ENCODE measurements at places on chromosomes 4 and X.
A peak's percentile ranks its signal among the peaks of the same experiment; 100 is the strongest.

- no peak for DNase-seq
These were observed 112.7 kb downstream of the USP46 start for GRCh38 chr4:52546449-52546848.

DNA sequence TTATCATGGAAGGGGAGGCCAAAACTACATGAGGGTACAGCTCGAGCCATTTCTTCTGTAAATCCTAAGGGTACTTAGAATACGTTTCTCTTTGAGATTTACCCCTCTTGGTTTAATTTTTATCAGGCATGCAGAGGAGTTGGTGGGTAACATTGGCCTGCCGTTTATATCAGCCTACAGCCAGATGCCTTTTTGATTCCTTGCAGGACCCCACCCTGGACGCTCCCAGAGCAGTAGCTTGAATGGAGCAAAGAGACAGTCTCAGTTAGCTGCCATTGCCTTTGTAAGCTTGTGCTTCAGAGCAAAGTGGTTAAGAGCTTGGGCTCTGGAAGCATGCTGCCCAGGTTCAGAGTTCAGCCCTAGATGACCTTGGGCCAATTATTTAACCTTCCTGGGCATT is 9.0 kb downstream of the DOCK11 start:
- DNase-seq = no peak

GRCh38 chr4:4492161-4492847 is 49.5 kb downstream of the STX18 start:
- DNase-seq = peak; percentile 38

DNA sequence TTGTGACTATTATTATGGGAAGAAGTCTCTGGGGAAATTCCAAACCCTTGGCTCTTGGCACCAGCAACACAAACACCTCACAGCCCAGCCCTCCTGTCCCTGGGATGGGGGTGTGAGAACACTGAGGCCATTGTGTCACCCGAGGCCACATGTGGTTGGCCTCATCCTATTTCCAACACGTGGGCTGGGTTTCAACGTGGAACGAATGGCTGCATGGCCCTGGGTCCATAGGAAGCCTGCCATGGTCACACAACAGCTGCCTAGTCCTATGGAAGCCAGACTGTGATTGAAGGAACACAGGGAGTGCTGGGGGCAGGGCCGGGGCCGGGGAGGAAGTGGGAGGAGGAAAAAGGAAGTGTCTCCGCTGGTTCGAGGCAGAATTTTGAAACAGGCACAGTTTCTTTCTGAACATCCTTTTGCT is 10.0 kb downstream of the CLCN4 start:
- no peak for DNase-seq

- peak; percentile 22 for DNase-seq
These were observed 201.0 kb upstream of the ARSJ start for GRCh38 chr4:114180481-114180880.

DNA sequence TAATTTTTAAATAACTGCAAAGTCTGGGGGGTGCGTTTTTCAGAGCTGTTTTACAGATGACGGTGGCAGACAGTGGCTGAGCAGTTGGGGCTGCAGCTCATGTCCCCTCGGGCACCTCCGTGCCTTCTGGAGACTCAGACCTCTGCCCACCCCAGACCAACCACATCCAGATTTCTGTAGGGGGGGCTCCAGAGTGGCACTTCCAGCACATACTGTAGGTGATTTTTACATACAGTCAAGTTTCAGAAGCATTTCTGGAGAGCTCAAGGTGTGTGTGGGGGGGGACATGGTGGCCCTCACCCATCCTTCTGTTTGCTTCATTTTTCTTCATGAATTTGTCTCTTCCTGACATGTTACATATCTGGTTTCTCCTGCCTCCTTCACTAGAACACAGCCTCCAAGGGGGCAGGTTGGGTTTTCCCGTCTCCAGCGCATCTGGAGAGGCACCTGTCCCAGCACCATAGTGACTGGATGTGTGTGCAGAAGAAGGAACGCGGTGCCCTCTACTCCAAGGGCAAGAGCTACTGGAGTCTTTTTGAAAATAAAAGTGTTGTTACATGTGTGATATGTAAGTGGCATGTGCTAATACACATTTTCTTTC is 37.5 kb downstream of the TMEM271 start:
- no peak for DNase-seq

DNA sequence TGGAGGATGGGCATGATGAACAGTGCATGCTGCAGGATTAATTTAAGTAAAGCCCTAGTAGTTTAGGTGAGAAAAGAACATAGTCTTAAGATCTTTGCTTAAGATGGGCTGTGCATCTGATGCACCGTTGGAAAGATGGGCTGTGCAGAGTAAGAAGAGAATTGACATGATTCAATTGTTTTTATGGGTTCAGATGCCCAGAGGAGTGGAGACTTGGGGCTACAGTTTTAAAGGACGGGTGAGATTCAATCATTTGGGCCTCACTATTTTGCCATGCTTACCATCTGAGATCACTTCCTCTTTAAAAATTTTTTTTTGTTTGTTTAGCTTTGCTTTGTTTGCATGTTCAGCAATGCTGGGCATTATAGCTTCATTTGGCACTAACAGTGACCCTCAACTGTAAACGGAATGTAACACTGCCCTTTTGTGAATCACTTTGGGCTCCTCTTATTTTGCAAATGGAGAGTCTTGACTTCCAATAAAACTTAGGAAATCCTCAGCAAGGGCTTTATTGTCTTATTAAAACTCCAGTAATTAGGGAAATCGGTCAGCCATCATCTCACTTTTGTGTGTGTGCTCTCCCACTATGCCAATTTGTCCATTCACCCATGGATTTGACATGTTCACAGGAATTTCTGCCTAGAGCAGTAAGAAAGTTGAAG is 216.1 kb upstream of the TLL1 start:
- no peak for DNase-seq

- DNase-seq = no peak
These were observed 73.7 kb downstream of the CHST7 start for GRCh38 chrX:46647251-46647650.

- no peak for DNase-seq
These were observed 80.0 kb downstream of the SH3KBP1 start for GRCh38 chrX:19807414-19807813.

- DNase-seq = no peak
These were observed 55.5 kb downstream of the PJA1 start for GRCh38 chrX:69109706-69110105.

DNA sequence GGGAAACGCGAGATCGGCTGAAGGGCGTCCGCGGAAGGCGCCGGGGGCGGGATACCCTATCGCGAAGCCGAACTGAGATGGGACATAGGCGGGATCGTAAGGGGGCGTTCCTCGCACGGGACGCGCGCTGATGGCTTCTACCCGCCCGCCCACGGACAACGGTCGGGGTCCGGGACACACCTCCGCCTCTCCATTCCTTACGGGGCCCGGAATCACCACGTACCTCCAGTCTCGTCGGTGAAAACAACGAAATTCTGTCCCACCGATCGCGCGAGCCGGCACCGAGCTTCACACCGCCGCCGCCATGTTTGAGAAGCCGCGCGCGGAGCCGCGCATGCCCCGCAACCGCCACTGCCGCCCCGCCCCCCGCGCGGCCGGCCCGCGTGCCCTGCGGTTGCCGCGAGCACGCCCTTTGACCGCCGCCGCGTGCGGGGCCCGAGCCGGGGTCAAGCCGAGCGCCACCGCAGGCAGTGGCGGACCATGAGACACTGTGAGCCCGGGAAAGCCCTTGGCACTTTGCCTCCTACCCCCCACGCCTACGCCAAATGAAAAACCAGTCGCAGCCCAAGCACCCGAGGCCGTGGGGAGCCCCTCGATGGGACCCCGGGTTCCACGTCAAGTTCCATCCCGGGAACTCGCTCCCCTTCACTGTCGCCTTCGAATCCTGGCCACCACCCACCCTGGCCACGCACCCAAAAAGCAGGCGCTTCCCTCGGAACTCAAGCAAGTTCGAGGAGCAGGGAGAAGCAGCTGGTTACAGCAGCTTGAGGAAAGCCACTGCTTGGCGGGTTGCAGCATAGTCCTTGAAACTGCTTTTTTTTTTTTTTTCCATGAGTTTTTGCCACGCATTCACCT is at the start of gene SCML2:
Gene SCML2 (minus strand): TSS at position 320 of the 855 bp plus-strand sequence. CDS start 20,617 bp downstream, outside the sequence.
- peak; percentile 13 for DNase-seq

GRCh38 chr4:42543762-42544161 is 113.1 kb downstream of the ATP8A1 start:
- no peak for DNase-seq

DNA sequence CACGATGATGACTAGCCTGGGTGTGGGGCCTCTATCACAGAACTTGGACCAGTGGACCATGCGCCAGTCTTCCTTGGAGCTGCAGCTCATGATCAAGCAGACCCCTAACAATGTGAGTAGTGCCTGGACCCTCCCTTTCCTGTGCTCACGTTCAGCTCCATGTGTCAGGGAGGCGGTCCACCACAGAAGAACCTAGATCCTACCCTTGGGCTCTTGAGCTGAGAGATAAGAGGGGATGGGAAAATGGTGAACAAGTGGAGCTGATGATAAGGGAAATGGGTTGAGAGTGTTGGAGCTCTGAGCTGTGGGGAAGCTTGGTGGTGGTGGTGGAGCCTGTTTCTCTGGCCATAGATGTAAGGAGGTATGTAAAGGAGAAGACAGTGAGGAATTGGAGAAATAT is 13.1 kb downstream of the MED12 start:
- no peak for DNase-seq

DNA sequence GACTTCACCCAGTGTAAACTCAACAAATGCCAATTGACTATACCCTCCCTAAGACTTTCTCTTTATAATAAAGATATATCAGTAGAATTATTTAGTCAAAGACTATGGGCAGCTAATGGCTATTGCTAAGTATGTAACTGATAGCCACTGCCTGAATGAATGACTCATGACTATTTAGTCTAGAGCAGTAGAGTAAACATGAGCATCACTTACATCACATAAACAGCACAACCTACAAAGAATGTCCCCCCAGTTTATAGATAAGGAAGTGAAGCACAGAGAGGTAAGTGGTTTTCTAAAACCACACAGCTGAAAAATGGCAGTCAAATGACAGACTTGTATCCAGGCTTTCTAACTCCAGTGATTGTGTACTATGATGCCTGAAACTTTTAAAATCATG is 507.0 kb downstream of the PPARGC1A start:
- DNase-seq = no peak

GRCh38 chr4:152045807-152046571 is 285.2 kb upstream of the GATB start:
- DNase-seq = no peak

GRCh38 chr4:143390764-143391163 is 54.1 kb downstream of the GAB1 start:
- no peak for DNase-seq

GRCh38 chr4:2194496-2194895 is 47.4 kb downstream of the HAUS3 start:
- no peak for DNase-seq

DNA sequence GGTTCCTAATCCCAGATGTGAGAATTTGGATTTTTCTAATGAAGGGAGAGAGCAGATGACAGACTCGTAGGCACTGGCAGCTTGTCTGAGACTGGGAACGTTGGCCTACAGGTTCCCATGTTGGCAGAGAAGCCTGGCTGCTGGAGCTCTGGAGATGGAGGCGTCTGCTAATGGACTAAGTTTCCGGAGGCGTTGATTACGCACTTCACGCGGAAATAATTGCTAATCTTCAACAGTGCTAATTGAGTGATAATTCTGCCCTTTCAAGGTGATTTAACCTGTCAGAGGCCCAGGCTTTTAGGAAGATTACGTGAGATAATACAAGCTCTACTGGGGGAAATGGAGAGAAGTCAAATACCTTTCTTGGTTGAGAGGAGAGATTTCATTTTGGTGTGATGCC is 77.4 kb downstream of the PSAPL1 start:
- DNase-seq = no peak

- DNase-seq = no peak
These were observed 577 bp upstream of the YIPF7 start for GRCh38 chr4:44652002-44652401.

DNA sequence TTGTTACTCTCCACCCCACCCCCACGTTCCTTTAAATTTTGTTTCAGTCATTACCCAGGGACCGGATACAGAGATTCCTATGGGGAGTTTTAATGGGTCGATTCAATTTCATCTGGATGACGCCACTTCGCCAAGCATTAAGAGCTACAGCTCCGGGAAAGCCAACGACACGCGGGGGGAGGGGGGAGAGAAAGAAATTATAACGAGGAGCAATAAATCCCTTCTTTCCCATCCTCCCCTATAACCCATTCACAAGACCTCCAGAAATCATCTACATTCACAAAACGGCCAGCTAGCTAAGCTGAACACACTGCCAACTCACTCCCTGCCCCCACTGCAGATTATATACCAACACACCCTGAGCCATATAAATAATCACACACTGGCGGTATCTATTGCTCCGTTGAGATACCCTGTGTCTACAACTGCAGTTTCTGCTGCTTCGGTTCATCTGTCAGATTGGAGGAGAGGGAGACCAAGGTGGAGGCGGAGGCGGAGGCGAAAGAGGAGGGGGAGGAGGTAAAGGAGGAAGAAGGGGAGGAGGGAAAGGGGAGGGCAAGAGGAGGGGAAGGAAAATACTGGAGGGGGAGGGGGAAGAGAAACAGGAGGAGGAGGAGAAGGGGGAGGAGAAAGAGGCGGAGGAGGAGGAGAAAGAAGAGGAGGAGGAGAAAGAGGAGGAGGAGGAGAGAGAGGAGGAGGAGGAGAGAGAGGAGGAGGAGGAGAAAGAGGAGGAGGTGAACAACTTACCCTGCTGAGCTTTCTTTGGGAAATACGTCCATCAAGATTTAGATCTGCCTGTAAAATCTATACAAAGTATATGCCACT is 113.9 kb upstream of the VAMP7 start:
- DNase-seq = no peak

DNA sequence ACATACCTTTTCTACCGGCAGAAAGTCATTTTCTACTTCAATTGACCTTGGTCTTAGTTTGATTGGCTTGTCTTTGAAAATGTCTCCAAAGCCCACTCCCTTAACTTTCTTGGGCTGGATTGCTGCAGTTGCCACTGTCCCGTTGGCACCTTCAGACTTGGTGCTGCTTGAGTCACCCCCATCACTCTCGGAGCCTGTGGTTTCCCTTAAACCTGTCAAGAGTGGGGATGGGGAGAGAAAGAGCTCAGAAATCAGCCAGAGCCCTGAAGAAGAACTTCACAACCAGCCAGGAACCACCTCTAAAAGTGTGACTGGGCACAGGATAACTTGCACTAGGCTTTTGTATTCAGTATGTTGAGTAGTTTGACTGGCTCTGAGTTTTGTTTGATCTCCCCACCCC is 168.5 kb upstream of the MAP3K15 start:
- no peak for DNase-seq

DNA sequence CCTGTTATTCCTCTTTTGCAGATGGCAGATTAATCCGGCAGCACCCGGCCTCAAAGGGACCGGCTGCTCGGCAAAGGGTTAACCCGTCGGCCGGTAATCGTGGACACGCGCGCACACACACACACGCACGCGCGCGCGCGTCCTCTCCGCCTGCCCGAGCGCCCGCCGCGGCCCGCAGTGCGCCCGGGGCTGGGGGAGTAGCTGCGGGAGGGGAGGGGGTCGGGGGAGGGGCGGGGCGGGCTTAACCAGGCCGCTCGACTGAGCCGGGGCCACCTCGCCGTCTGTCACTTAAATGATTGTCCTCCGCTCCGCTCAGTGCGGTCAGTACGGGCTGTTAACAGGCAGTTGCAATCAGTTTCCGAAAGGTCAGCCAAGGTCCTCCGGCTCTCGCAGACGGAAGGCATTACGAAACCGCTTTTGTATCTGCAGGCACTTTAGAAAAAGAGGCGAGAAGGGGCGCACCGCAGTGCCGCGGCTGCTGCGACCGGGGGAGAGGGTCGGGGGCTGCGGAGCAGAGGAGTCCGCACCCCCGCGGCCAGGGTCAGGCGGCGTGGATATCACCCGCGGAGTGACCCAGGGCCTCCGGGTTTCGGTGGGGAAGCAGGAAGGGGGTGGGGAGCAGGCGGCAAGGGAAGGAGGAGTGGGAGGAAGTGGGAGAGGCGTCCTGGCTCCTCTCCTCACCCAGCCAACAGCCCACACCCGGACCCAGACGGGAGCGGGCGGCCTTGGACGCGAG is 57.3 kb upstream of the BCOR start:
- no peak for DNase-seq

Measured in kidney capillary endothelial cell (primary cell).